ENCODE measurements at places on chromosomes 6 and 20. TPM values are rescaled to one million over a fixed set of nuclear protein-coding genes. Genes with fewer than 3 reads are reported as not detected.
A peak's percentile ranks its signal among the peaks of the same experiment; 100 is the strongest.

Gene PI16
- polyA plus RNA-seq, result 2.7 TPM

Gene PBOV1
- polyA plus RNA-seq, result not detected

Gene KIAA0408
- polyA plus RNA-seq, result not detected

- peaks cover 1% of the 10 kb centered on the region for H3K27me3 ChIP-seq
- peak; percentile 93 for DNase-seq
- H3K4me3 ChIP-seq, result peak overlapping the region; percentile 87
- H3K27ac ChIP-seq, result peak overlapping the region; percentile 95
Measured at GRCh38 chr20:32040142-32040953, 11.7 kb upstream of the HCK start.

DNA sequence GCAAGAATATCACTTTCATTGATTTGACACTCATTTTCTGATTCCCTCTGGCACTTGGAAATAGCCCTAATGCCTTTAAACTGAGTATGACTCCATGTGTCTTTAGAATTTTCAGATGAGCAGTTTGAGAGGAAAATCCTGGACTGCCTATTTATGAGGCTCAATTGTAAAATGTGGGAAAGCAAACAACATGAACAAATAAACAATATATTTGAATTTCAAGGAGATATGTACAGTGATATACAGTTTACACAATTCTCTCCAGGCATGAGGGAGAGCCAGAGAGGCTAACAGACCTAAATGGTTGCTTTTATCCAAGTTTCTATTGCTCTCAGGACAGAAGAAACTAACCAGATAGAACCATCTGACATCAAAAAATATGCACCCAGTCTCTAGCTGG, 748.2 kb upstream of the NRSN1 start:
- no peaks in the 10 kb centered on the region for H3K27me3 ChIP-seq
- H3K4me1 ChIP-seq, result no peaks in the 10 kb centered on the region
- no peak overlapping the region for H3K4me3 ChIP-seq
- no peaks in the 10 kb centered on the region for H3K36me3 ChIP-seq
- DNase-seq, result no peak

DNA sequence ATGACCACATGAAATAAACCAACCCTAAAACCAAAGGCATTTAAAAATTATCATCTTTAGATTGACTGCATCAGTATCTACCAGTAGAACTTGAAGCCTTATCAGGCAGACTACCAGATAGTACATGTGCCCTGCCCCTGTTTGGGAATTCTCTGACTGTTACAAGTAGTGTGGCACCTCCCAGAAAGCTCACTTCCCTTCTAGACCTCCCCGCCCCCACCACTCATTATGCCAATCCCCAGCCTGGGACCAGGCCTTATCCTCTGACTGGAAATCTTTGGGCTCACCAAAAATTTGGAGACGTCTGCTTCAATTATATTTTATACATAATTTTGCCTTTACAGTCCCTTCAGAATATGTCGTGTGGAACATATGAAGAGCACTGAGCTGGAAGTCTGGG, 155.6 kb downstream of the TFAP2B start:
- DNase-seq, result no peak
- no peaks in the 10 kb centered on the region for H3K36me3 ChIP-seq
- no peak overlapping the region for H3K4me3 ChIP-seq
- no peak overlapping the region for H3K27ac ChIP-seq
